ENCODE measurements at places on chromosomes 2 and 18.

GRCh38 chr2:46848447-46848846, 67.2 kb downstream of the MCFD2 start:
- no peak for DNase-seq

DNA sequence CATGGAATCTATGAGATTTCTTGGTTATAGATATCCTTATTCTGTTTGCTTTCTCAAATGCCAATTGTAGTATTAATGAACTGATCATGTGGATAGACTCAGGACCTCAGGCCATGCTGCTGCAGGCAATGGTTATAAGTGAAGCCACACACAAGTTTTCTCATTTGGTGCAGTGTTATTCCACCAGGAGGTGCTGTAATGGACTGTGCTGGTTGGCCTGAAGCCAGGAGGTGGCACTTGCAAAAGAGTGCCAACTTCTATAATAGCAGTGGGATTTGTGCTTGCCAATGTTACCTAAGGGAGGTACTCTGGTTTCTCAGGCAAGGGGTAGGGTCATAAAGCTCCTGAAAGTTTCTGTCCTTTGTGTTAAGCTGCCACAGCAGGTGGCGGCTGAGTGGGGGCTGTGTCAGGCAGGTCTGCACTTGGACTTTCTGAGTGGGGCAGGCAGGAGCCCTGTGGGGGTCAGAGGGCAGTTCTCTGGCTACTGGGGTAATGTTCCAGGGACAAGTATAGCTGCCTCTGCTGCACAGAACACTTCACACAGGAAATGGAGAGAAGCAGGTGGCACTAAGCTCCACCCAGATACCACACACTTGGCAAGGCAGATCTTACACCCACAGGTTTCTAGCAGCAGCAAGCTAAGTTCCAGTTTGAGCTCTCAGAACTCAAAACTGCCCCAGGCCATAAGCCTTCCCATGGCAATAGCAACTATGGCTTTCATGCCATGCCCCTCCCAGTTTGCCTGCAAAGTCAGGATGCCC, 352.6 kb upstream of the CWC22 start:
- no peak for DNase-seq

GRCh38 chr18:80068571-80069272, 34.5 kb downstream of the RBFA start:
- no peak for DNase-seq

GRCh38 chr18:57941841-57942489, 102.1 kb upstream of the NEDD4L start:
- DNase-seq, result no peak

- DNase-seq, result no peak
These were observed 80.3 kb upstream of the TTC39C start for GRCh38 chr18:23934252-23934651.

DNA sequence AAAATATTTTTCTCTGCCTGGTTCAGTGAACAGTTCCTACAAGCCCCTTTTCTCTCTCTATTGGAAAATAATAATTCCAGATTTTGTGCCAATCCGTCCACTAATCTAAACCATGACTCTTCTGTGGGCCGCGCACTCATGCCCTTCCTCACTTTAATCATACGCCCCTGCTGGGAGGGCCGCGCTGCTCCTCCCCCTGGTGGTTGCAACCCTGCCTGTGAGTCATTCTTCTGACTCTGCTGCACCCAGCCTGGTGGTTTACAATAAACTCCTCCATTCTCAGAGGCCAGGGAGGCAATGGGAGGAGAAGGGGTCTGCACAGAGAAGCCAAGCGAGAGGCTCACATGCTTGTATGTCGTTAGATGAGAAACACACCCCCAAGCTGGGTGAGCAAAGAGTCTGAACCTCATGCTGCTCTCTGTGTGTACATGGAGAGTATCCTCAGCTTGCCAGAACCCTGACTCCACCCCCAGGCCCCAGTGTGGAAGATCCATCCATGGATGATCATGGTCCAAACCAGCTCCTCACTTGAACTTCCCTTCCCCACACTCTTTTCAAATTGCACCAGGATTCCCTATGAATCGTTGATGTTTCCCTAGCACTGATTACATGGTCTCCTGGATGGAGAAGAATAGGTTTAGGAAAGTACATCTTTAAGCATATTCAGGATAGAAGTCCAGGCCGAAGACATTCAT, 228.9 kb downstream of the ANKRD30B start:
- no peak for DNase-seq

DNA sequence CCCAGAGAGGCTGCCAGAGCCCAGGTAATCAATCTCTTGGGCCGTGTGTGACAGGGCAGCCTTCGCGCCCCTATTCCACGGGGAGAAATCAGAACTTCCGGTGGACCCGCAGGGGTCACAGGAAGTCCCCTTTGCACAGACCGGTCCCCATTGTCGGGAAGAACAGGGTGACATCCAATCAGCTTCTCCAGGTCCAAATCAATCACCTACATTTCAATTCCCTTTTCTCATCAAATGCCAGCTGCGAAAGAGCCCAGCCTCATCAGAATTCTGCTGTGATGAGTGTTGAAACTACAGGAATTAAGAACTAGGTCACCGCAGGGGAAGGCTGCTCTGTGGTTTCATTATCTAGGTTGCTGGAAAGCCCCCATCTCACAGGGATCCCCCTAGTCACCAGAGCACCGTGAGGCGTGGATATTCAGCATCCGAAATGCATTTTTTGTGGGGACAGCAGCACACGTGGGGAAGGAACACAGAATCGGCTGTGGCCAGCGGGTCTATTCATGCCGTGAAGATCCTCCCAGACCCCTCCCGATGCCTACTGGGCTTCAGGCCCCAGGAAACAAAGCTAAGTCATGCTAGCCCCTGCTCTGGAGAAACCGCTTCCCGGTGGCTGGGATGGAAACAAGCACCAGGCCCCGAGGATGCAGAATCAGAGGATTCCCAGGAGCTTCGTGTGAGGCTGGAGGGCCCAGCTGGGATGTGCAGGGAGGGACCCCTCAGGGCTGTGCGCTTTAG, 193.7 kb upstream of the ID2 start:
- DNase-seq, result no peak

- DNase-seq, result no peak
These were observed 123.9 kb upstream of the SLC1A4 start for GRCh38 chr2:64865073-64865830.

DNA sequence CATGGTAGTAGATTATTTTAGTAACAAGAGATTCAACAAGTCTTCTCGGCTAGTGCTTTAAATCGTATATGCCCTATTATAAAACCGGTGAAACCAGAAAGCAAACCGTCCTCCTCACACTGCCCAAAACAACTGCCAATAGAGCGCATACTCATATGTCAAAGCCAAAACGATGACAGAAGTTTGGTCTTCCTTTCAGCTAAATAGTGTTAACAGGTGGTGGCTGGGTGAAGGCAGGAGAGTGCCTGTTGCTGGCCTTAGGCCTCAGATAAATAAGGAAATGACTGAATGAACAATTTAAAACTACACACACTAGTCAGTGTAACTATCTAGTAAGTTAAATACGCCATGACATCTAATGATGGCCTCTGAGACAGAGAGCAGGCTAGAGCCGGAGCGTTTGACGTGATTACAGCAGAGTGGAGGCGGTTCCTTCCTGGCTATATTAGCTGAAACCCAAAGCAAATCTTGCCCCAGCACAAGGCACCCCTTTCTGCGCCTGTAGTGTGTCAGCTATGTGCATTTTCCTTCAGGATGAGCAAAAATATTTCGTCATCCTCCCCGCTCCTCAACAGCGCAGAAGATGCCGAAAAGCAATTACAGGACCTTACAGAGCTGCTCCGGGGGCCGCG, 1.6 kb downstream of the LONRF2 start:
- no peak for DNase-seq

DNA sequence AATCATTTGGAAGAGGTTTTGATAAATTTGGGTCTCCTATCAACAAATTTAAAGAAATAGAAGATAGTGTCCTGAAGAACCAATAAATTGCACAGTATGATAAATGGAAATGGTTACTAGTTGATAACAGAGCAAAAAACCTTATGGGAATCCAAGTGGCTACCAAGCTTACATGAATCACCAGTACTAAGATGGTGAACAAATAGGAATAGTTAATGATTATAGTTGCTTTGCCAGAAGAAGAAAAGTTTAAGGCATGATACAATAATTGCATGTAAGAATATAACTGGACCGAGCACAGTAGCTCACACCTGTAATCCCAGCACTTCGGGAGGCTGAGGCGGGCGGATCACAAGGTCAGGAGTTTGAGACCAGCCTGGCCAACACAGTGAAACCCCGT, 19.6 kb upstream of the INO80D start:
- DNase-seq, result no peak

DNA sequence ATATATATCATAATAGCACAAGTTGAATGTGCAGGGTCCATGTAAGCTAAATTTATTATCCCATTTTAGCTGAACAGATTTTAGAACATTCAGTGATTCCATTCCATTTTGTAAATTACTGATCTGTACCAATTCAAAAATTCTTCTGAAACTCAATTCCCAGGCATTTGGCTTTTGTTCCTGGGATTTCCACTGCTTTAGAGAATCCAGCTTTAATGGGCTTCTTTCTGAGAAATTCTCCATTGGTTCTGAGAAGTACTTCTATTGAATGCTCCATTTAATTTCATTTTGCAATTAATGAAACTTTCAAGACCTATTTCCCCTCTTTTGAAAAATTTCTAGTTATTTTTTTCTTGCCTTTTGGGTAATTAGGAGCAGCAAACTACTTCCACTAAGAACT, 36.8 kb downstream of the BCL2 start:
- no peak for DNase-seq

- DNase-seq, result no peak
These were observed 89.3 kb downstream of the EHBP1 start for GRCh38 chr2:62794791-62795190.

DNA sequence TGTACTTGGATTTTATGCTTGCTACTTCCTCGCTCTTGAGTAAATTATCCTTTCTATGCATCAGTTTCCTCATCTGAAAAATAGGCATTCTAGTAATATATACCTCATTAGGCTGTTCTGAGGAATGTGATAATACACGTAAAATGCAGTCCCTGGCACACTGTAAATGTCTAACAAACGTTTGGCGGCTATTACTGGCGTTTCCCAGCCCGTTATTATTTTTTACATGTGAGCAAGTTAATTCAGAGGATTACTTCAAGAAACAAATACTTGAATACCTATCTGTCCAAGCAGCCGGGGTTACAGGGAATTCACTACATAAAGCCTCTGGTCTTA, 586 bp upstream of the C2orf49 start:
- no peak for DNase-seq

- DNase-seq, result no peak
These were observed 133.5 kb downstream of the LAMA3 start for GRCh38 chr18:23822590-23823385.

- DNase-seq, result no peak
These were observed 52.0 kb downstream of the PHLPP1 start for GRCh38 chr18:62767321-62767720.

- DNase-seq, result no peak
These were observed 125.9 kb downstream of the ACOXL start for GRCh38 chr2:110858135-110858725.

DNA sequence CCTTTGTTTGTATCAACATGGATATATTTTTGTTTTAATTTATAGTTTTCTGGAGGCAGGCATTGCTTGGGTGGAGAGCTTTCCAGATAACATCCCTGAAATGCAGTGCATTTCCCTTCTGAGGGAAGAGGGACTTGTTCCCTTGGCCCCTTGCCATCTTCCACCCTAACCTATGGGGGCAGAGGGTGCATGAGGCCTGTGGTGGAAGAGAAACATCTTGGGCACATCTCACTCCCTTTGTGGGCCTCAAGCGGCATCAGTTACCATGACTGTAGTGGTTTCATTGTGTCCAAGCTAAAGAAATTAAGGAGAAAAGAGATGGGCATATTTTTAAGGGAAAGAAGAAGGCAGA, 5.3 kb upstream of the RPL37A start:
- no peak for DNase-seq

- no peak for DNase-seq
These were observed 1.6 kb upstream of the KLF7 start for GRCh38 chr2:207167099-207167923.

DNA sequence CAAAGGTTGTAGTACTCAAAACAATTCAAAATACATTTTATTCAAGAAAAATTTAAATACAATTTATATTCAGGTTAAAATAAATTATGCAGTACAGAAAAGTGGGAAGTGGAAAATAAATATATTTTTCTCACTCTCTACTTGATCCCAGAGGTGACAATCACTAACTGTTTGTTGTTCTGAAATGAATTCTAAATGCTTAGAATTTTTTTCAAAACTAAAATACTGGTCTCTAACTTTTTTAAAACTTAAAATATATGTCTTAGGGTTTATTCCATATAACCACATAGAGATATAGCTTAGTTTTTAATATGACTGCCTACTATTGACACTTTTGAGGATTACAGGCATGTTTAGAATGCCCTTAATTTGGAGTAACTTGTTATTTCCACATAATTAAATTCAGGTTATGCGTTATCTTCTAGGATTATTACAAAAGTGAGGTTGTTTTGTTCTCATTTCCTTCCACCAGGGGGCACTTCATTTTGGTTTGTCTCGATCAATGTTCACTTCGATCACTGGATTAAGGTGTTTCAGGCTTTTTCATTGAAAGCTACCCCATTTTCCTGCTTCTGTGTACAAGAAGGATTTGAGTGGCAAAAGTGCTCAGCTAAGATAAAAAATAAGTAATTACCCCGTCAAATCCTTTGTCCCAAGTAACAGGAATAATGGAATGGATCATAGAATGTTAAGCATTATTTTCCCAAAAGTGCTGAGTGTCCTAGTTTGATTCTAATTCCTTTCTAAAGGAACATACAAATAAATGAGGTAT, 27.1 kb upstream of the TFPI start:
- DNase-seq, result no peak

- no peak for DNase-seq
These were observed 166.2 kb upstream of the VRK2 start for GRCh38 chr2:57880446-57880845.

All from right renal pelvis (tissue), 4 donors.